ENCODE measurements at places on chromosomes 5 and 9.

DNA sequence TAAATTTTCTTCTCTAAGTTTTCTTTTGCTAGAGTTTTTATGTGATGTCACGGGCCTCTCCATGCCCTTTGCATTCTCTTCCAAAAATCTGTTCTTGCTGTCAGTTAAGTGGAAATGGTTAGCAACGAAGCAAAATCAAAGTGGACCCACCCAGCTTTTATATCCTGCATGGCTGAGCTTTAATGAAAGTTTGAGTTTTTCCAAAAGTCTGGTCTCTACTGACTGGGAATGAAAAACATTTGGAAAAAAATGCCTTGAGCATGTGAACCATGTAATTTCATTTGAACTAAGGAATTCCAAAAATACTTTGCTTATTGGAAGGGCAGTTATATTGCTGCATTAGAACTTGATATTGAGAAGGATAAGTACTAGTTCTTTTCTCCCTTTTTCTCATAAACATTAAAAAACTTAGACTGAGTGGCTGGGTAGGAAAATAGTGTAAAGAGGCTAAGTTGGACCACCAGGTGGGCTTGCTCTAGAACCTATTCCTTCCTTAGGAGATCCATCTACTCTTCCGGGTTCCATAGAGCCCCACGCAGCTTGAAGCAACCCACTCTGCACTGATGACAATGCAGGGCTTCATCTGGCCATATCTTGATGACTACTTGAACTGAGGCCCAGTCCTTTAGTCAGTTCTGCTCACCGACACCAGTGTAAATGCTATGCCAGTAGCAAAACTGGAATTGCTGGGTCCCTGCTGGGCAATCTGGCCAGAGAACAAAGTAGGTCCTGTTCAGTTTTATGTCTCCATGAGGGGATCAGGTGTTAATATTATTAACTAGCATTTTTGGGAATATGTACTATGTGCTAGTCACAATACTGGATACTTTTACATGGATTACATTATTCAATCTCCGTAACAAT, 17.4 kb upstream of the RIC1 start:
- no peak for DNase-seq

- no peak for DNase-seq
Observed at GRCh38 chr5:116652196-116652729, 77.6 kb upstream of the SEMA6A start.

DNA sequence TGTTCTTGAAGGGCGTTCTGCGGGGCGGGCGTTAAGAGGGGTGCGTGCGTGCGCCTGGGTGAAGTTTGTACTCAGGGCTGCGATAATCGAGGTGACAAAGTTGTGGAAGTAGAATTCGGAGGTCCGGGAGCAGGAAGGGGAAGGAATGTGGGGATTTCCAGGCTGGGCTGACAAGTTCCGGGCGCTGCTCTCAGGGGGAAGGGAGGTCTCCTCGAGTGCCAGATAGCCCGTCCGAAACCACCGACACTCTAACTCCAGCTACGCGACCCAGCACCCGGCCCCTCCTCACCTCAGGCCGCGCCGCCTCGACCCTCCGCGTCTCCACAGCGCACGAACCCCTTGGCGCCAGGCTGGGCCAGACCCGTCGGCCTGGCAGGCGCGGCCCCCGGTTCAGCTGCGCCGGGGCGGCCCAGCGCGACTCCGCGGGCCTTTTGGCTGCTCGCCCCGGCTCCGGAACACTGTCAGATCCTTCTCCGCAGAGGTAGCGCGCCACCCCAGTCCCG, at the start of gene IL6ST:
Gene IL6ST, minus strand, starts transcription at position 469 of the 503 bp plus-strand sequence. CDS start 18,685 bp downstream, outside the sequence.
- DNase-seq, result peak; percentile 40

DNA sequence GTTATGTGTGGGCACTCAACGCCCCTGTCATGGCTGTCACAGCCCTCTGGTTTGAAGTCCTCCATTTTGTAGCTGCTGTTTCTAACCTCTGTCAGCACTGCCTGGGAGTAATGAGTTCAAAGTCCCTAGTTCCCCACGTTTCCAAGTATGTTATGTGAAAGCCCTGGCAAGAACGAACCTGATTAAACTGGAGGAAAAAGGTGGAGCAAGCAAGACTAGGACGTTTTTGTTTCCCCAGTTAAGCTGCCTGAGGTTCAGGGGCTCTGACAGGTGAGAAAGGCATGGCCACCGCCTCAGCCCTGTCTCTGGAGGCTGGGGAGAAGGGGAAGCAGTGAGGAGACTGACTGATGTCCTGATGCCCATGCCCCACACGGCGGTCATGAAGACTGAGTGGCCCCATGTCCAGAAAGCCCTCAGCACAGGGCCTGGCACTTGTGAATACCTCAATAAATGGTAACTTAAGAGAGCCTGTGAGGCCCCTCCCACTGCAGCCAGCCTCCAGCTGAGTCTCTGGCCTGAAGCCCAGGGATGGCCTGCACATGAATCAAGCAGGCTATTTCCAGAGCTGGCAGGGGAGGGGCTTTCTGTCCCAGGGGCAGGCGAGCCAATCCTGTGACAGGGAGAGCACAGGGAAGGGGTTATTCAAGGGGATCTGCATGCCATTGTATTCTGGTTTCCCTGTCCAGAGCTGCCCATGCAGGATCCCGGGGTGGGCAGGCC, 61.8 kb downstream of the PFDN1 start:
- DNase-seq, result no peak

DNA sequence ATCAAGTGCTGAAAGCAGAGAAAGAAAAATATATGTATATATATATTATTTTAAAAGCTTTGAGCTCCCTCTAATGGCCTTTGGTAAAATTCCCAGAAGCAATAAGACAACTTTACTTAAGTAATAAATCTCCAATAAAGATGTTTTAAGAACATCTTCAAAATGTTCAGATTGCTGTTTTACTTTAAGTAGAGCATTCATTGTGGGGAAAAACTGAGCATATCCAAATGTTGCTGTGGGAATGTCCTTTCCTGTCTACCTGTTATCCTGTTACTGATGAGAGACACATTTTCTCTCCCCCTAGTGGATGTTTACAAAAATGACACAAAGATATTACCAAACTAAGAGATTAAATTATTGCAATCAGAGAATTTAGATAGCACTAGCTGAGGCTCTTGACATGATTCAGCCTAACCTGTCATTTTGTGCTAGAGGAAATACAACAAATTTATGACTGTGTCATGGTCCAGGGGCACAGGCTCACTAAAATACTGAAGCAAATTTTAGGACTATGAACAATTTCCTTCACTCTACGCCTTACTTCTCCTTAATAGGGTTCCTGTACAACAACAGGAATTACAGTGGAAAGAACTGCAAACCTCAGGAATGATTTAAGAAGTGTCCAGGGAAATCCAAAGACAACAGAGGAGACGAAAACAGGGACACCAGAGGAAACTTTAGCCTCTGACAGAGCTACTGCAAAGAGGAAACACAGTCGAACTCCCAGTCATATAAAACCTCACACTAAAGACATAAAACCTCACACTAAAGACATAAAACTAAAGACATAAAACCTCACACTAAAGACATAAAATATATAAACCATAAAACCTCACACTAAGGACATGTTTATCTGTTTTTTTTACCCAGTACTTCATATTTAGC, 24.3 kb upstream of the PRRC1 start:
- no peak for DNase-seq

DNA sequence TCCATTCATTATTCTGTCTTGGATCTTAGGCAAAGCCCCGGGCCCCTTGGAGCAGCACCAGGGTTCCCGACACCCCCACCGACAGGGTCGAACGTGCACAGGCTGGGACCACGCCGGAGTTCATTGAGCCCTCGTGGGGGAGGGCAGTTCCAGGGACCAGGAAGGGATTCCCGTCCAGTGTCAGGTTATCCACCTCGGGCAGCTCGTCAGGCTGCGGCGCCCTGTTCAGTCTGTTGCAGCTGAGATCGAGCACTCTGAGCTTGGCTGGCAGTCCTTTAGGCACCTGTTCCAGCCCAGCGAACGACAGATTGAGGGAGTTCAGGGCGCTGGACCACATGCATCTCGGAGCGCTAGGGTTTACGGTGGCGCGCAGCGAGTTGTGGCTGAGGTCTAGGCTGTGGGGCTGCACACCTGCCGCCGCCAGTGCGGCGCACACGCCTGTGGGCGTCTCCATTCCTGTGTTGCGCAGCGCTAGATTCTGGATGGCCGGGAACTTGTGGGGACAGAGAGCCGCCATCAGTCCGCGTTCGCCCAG, 1.1 kb downstream of the CD14 start:
- no peak for DNase-seq

- no peak for DNase-seq
Observed at GRCh38 chr9:91056917-91057316, 255.3 kb downstream of the SYK start.
